ENCODE measurements at places on chromosomes 16 and 17.

GRCh38 chr16:68332411-68333121 lies 21.7 kb downstream of the PRMT7 start:
- DNase-seq: no peak

DNA sequence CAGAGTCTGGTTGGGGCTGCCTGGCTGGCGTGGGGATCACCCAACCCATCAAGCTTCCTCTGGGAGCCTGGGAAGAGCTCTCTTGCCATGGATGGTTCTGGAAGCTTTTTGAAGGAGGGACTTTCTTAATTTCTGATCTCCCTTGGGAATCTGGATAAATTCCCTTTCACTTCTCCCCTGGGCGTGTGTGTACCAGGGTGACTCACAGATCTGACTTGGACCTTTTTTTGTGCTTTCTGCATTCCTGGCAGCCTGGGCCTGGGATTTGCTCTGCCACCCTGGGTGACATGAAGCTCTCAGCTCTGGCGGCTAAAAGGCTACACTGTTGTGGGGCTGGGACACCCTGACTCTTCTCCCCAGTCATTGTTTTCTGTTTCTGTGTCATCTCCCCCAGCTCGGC lies 70.1 kb downstream of the ABCC1 start:
- DNase-seq: no peak

DNA sequence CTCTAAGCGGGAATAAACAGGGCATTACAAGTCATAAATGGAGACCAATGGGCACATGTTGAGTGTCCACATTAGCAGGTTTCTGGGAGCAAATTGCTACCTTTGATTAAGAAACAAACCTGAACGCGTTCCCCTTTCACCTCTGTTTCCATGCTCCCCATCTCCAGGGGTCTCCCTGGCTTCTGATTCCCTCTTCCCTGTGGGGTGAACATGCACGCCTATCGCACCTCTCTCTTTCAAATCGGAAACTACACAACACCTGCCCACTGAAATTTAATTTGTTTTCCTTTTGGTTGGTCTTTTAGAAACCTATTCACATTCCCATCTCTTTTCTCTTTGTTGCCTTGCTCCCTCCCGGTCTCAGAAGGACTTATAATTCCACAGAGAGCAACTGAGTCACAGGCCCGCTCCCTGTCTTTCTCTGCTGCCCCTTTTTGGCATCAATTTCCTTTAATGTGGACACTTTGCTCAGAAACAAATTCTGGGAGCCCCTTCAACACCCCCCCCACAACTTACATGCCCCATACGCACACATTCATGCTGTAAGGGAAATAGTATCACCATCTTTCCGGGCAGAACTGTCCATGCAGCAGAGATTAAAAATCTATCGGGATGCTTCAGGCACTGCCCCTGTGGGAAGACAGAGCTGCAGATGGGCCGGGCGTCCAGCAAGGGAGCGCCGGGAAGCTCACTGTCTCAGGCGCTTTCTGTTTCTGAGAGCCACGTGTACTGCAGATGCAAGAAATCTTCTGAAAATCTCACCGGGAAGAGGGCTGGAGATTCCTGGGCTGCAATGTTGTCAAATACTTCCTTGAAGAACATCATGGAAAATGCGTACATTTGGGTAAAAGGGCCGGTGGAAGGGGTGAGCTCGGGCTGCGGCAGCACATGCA lies 7.2 kb upstream of the FOXF1 start:
- DNase-seq: no peak

DNA sequence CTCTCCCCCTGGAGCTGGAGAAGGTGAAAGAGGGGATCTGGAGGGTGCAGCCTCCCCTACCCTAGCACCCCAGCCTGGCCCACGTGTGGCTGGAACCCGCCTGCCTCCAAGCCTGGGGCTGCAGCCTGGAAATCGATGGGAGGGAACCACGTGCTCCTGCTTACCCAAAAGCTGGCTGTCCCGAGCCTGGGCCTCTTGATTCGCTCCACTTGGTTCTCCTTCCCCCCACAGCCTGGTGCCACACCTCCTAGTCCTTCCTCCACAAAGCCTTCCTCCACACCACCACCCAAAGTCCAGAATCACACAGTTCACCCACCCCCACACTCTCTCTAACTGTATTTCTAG lies 29.3 kb downstream of the CFAP20 start:
- no peak for DNase-seq

DNA sequence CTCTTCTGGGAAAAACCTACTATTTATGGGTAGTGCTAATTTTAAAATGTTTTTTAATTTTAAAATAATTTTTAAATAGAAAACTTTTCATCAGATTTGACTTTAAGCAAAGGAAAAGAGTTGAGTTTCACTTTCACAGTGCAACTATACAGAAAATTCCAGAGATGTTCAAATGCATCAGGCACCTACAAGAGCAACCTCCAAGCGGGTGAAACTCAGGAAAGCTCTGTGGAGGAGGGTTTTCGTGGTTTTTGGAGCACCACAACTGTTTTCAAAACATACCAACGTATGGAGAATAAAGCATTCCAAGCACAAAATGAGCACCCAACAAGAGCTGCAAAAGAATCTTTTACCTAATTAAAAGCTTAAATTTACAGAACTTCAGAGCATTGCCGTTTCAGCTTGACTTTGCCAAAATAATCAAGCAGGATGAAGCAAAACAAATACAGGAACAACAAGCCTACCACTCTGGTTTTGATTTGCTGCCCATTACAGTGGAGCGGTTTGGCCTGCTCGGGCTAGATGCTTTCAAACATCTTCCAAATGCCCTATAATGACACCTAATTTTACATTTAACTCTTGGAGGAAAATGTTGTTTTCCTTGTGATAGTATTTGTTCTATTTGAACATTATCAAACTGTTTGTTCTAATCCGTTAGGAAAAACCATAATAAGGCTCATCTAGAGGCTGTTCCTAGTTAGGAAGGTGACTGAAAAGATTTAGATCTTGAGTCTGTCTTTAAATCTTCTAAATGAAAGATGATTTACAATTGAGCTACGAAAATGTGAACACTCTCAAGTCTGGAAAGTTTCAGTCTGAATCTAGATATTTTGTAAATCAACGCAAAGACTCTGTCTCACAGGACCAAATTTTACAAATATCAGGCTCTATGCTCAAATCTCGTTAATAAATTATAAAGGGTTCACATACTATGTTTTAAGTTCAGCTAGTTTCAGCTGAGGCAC lies 34.5 kb downstream of the NACA2 start:
- DNase-seq: no peak

- no peak for DNase-seq
Observed at GRCh38 chr17:77516902-77517301, 376.1 kb downstream of the SEC14L1 start.

- no peak for DNase-seq
Observed at GRCh38 chr17:72978593-72979218, 113.8 kb downstream of the SLC39A11 start.

DNA sequence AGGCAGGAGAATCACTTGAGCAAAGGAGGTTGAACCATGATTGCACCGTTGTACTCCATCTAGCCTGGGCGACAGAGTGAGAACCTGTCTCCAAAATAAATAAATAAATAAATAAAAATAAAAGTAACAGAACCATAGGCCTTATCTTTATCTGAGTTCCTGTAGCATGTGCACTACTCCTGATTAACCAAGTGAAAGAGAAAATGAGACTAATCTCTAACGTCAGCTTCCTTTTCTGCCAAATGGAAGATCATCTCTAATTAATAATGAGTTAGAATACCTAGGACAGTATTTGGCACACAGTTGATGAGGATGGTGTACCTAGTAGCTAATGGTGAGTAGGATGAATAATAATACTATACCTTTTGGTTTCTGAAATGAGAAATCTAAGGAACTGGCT lies 520.4 kb downstream of the WWOX start:
- DNase-seq: no peak

All from right renal cortex interstitium (tissue), 3 donors.